EH (cell line): ENCODE measurements at places on chromosomes 7 and 10.

- peak; percentile 68 for DNase-seq
Measured at GRCh38 chr10:119209035-119209735, 1.8 kb downstream of the GRK5 start.

- DNase-seq: no peak
Measured at GRCh38 chr10:31033147-31033546, 1.5 kb upstream of the ZNF438 start.

GRCh38 chr7:106482091-106482490, 178.9 kb downstream of the CCDC71L start:
- DNase-seq: no peak

GRCh38 chr10:11189582-11190376, 172.1 kb downstream of the CELF2 start:
- peak; percentile 22 for DNase-seq

GRCh38 chr7:64849250-64849923, 53.7 kb upstream of the ZNF273 start:
- no peak for DNase-seq

DNA sequence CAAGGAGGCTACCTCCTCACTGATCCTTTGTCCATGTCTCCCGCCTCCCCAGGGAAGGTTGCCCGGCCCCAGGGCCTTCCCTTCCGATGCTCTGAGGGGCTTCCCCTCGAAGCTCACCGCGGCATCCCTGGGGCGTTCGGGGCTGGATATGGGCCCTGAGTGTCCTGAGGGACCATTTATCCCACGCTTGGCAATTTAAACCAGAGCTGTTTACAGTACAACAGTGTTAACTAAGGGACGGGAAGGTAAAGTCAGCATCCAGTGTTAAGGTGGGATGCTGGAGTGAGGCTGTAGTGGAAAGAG, 92.0 kb downstream of the TCERG1L start:
- no peak for DNase-seq

DNA sequence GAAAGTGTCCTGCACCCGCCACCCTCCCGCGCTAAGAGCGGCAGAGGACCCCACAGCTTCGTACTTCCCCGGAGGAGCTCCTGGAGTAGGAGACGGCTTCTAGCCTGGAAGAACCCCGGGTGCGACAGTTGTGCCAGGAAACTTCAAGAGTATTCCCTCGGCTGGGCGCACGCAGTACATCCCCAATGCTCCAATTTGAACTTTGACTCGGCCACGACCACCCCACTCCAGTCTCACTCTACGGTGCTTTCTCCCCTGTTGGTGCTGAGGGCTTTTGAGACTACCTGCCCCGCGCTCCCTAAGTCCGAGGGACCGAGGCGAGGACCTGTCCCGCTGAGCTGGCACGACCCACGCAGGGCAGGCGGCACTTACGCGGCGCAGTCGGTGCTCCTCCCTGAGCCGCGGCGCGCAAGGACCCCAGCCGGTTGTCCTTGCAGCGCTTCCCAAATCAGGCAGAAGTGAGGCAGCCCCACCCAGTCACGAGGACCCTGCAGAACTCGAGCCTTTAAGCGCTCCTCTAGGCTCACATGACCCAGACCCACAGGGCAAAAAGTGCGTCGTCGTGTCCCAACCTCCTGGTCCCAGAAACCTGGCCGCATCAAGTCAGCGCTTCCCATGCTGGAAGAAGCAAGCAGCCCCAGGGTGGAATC, at the start of gene CPVL:
CPVL (minus strand) TSS at position 481 of the 650 bp plus-strand sequence. CDS start 25,476 bp downstream, outside the sequence.
- no peak for DNase-seq

GRCh38 chr10:15197911-15198310, 29.4 kb upstream of the NMT2 start:
- no peak for DNase-seq

GRCh38 chr10:130140425-130140824, 4.2 kb downstream of the GLRX3 start:
- no peak for DNase-seq

DNA sequence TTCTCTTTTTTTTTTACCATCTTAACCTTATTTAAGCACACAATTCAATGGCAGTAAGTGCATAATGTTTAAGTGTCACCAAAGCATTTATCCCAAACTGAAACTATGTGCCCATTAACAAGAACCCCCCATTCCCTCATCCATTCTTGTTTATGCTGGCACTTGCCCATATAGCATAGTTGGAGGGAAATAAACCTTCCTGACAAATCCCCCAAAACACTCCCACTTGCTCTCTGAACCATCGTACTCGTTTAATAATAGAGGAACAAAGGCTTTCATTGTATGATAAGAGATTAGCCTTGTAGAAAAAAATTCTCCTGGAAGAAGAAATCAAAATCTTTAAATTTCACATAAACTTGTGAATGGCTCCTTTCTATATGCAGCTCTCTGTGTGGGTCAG, 26.4 kb upstream of the KCNMA1 start:
- no peak for DNase-seq

GRCh38 chr10:59004392-59004791, 172.1 kb upstream of the PHYHIPL start:
- no peak for DNase-seq

- peak; percentile 8 for DNase-seq
Measured at GRCh38 chr10:110655320-110655719, 11.2 kb downstream of the RBM20 start.
